ENCODE measurements at places on chromosomes 16 and 17. TPM values are rescaled to one million over a fixed set of nuclear protein-coding genes. Genes with fewer than 3 reads are reported as not detected.

- DNase-seq, result no peak
Measured at GRCh38 chr17:27765353-27765752, 35.0 kb downstream of the NOS2 start.

DNA sequence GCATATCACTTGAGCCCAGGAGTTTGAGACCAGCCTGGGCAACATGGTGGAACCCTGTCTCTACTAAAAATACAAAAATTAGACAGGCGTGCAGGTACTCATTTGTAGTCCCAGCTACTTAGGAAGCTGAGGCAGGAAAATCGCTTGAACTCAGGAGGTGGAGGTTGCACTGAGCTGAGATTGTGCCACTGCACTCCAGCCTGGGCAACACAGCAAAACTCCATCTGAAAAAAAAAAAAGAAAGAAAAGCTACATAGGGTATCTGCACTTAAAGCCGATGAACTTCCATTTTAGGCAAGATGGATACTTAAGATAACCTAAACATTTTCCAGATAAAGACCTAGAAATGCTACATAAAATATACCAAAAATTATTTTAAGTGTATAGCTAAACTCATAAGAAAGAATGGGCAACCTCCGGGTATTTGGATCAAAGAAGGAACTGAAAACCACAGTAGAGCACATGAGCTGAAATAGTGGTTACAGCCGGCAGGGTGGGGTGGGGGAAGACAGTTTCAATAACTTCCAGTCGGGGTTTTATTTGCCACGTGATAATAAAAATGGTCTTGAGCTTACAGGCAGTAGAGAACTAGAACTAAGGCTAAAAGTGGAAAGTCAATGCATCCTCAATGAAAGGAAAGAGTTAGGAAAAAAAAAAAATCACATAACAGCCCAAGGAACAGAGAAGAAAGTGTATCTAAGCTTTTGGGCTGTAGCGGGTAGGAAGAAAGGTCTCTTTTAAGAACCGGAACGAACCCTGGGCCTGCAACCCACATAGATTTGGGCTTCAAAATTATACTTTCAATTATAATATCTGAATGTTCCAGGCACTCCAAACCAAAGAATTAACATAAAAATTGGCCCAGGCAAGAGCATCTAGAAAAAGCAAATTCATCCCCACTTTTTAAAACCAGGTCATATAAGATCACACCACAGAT is 53.1 kb downstream of the CFDP1 start:
- DNase-seq, result peak; percentile 17

GRCh38 chr17:596763-597644 is 117.6 kb downstream of the VPS53 start:
- DNase-seq, result peak; percentile 53

The KAT8 gene
- 42.1 TPM for total RNA-seq

- DNase-seq, result no peak
Measured at GRCh38 chr17:71926746-71927398, 193.9 kb upstream of the SOX9 start.

GRCh38 chr17:58756246-58757161 is 850 bp downstream of the PPM1E start:
- no peak for DNase-seq

The DNAJA2 gene
- total RNA-seq, result 57.5 TPM

DNA sequence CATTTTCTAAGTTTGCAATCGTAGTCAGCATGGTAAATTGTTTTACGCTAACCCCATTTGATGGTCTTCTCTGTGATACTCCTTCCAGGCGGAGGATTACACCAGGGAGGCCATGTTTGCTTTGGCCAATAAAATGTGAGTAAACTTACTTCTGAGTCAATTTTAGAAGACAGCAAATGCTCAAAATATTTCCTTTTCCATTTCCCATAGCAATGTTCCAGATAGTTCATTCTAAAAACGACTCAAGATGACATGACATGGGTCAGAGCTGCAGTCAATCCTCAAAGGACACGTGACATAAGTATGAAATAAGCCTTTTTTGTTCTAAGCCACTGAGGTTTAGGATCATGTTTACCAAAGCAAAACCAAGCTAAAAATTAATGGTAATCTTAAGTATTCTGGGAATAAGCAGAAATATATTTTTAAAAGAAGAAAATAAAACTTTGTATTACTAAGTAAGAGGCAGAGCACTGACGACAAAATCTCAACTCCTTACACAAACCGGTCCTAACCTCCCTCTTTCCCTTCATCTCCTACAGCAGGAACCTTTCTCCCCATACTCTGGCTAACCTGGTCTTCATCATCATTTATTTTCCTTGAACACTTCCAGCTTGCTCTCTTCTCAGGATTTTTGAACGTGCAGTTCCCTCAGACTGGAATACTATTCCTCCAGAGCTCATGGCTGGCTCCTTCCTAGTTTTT is 266.2 kb downstream of the CEP112 start:
- DNase-seq, result no peak

GRCh38 chr17:19553036-19553435 is 19.4 kb downstream of the SLC47A1 start:
- DNase-seq, result no peak

The C16orf89 gene
- not detected for total RNA-seq

- no peak for DNase-seq
Measured at GRCh38 chr17:41563607-41564170, 8.2 kb downstream of the KRT9 start.

The OR1A1 gene
- not detected for total RNA-seq

The GP1BA gene
- total RNA-seq, result not detected

DNA sequence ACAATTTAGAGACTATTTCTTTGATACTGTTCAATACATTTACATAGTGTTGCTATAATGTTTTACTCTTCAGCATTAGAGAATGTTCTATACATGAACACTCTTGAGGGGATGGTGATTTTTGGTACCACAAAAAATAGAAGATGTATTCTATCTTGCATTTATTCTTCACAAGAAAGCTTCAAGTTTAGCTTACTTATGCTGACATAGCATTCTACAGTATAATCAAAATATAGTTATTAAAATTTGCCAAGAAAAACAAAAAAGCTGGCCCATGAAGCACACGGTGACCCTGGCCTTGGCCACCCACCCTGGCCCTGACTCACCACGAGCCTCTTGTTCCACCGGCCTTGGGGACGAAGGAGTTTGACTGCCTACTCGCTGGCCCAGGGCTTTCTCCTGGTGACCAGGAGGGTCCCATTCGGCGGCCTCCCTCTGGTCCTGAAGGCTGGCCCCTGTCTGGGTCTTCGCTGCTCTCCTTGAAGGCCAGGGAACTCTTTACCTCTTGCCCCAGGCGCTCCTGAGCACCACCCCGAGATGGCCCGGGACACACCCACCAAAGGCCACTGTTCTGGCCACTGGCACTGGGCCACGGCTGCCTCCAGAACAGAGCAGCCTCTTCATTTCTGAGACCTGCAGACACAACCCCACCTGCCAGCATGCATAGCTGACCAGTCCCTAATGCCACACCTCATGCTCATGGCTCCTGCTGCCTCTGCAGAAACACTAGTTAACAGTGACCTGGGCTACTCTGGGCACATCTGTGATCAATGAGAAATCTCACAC is 22.5 kb upstream of the ICAM2 start:
- peak; percentile 11 for DNase-seq

- no peak for DNase-seq
Measured at GRCh38 chr16:88681084-88681680, 5.1 kb downstream of the SNAI3 start.

GRCh38 chr16:30064729-30065101 is 845 bp upstream of the ALDOA start:
- DNase-seq, result no peak

The AANAT gene
- total RNA-seq, result not detected

DNA sequence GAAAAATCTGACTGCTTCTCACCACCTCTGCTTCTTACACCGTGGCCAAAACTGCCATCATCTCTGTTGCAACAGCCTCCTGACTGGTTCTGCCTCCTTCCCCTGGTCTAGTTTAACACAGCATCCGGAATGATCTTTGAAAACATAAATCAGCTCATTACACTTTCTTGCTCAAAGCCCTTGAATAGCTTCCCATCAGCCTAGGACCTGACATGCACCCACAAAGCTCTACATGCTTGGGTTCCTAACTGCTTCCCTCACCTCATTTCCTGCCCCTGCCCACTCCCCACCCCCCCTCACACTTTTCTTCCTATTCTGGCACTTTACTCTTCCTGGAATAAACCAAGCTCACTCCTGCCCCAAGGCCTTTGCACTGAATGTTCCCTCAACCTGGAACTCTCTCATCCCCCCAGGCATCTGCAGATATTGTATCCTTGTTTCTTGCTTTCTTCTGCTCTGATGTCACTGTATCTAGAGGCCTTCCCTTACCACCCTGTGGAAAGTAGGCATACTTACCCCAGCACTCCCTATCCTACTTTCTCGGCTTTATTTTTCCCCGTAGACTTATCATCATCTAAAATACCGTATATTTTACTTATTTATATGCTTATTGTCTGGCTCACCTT is 112.4 kb downstream of the FTO start:
- DNase-seq, result no peak

GRCh38 chr17:53472586-53472985 is 350.1 kb upstream of the KIF2B start:
- no peak for DNase-seq

DNA sequence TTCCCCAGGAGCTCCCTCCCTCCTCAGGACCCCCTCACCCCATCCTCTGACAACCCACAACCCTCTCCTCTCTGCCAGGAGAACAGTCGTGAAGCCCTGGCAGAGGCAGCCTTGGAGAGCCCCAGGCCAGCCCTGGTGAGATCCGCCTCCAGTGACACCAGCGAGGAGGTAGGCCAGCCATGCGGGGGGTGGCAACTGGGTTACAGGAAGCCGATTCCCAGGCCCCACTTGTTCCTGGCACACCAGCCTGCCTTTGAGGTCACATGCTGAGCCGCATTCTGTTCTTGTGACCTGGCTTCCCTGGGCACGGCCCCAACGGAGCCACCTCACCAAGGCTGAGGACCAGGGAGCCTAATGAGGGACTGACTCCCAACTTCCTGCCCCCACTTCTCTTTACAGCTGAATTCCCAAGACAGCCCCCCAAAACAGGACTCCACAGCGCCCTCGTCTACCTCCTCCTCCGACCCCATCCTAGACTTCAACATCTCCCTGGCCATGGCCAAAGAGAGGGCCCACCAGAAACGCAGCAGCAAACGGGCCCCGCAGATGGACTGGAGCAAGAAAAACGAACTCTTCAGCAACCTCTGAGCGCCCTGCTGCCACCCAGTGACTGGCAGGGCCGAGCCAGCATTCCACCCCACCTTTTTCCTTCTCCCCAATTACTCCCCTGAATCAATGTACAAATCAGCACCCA is 7.9 kb downstream of the NAT9 start:
- DNase-seq, result no peak

The SLC16A6 gene
- 0.74 TPM for total RNA-seq

The BRIP1 gene
- 12.2 TPM for total RNA-seq

GRCh38 chr17:42845918-42846593 is 1.7 kb downstream of the AOC2 start:
- DNase-seq, result no peak

- DNase-seq, result no peak
Measured at GRCh38 chr16:9670033-9670432, 512.2 kb downstream of the GRIN2A start.

The PARD6A gene
- 1.3 TPM for total RNA-seq

The FNDC8 gene
- total RNA-seq, result not detected

- DNase-seq, result no peak
Measured at GRCh38 chr16:76756951-76757350, 434.0 kb upstream of the MON1B start.

- DNase-seq, result no peak
Measured at GRCh38 chr16:20833086-20833485, 26.8 kb downstream of the REXO5 start.

DNA sequence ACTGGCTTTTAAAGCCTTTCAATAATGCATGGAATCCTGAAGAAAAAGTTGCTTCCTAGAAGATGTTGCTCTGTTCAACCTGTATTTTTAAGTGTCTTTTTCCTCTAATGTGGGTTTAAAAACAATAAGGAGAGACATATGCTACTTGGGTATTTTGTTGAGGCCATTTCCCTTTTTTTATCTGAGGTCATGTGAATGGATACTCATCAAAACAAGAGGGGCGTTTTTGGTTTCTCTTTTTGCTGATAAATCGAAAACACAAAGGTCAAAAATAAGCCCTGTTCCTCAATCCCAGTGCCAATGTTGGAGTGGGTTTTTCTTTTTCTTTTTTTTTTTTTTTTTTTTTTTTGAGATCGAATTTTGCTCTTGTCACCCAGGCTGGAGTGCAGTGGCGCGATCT is 468.0 kb upstream of the RBFOX1 start:
- no peak for DNase-seq

GRCh38 chr16:28923231-28923587 is 1.8 kb downstream of the RABEP2 start:
- no peak for DNase-seq

The NLRC3 gene
- total RNA-seq, result 3.4 TPM

GRCh38 chr16:17212606-17213005 is 258.2 kb downstream of the XYLT1 start:
- DNase-seq, result no peak

DNA sequence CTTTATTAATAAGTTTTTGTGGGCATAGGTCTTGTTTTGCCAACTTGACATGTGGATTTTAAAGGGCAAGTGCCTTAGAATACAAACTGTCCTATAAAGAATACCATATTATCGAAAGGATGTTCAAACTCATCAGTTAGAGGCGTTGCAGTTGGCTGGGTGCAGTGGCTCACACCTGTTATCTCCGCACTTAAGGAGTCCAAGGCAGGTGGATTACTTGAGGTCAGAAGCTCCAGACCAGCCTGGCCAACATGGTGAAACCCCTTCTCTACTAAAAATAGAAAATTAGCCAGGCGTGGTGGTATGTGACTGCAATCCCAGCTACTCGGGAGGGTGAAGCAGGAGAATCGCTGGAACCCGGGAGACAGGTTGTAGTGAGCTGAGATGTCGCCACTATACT is 472.0 kb downstream of the WWOX start:
- no peak for DNase-seq

The SLC9A5 gene
- 4.2 TPM for total RNA-seq
